ENCODE measurements at places on chromosomes 1 and 21. TPM values are rescaled to one million over a fixed set of nuclear protein-coding genes. Genes with fewer than 3 reads are reported as not detected.
A peak's percentile ranks its signal among the peaks of the same experiment; 100 is the strongest.

LRRC71 gene
- 1.4 TPM for polyA plus RNA-seq

NBL1 gene
- polyA plus RNA-seq, result 24.5 TPM

- DNase-seq, result no peak
Observed at GRCh38 chr1:174794861-174795260, 204.9 kb upstream of the CACYBP start.

DNA sequence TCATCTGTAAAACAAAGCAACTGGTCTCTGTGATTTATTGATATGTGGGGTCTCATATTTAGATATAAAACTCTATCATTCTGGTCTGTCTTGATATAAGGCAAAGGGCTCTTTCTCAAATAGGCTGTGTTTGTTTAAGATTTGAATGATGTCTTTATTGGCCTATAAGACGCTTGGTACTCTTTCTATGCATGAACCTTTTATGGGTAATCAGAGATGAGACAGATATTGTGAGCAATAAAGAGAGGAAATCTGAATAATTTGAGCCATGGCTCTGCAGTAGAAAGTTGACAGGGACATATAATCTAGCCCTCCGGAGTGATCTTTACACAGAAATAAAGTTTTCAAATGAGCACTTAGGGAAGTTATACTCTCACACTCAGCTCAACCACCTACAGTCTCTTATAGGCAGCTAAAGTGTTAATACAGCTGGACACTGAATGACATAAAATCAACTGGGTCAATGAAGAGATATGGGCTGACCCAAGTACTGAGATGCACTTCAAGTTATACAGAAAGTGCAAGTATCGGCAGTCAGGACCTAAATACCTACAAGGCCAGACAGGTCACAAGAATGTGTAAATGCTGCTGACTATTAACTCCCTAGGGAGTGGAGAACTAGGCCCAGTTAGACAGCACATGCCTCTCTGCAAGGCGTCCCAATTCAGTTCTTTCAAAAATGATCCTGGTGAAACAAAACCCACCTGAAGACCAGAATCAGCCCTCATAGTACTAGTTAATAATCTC is 111.0 kb downstream of the PTPN14 start:
- no peak for DNase-seq

- no peak for DNase-seq
Observed at GRCh38 chr1:205972081-205972480, 28.8 kb upstream of the SLC26A9 start.

GRCh38 chr1:55703726-55704363 is 488.7 kb upstream of the USP24 start:
- DNase-seq, result no peak

- peak; percentile 48 for DNase-seq
Observed at GRCh38 chr1:231936983-231937775, 310.6 kb downstream of the DISC1 start.

All from left renal pelvis (tissue), 4 donors.